ENCODE measurements at places on chromosomes 3 and 15.

- no peak for DNase-seq
Measured at GRCh38 chr3:176479248-176479647, 718.0 kb downstream of the TBL1XR1 start.

DNA sequence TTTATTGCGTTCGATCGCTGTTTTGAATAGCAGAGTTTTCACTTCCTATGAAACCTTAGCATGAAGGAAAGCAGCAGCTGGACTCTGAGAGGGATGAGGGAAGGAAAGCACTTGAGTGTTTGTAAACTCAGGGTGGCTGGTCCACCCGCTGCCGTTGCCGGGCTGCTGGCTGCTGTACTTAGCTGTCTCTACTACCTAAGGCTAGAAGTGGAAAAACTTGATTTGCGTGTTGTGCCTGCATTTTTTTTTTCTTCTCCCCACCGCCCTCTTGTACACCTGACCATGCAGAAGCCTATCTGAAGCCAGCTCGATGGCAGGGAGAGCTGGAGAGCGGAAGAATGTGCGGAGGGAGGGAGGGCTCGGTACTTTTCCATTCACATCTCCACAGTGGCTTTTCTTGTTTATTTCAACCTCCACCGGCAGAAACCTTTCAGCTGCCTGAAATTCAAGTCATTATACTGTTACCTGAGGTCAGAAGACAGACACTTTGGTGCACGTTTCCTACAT lies 4.8 kb upstream of the BCL6 start:
- DNase-seq = no peak

- no peak for DNase-seq
Measured at GRCh38 chr3:151398895-151399294, 14.3 kb upstream of the P2RY12 start.

GRCh38 chr3:17431004-17431403 lies 311.4 kb downstream of the TBC1D5 start:
- DNase-seq = no peak

DNA sequence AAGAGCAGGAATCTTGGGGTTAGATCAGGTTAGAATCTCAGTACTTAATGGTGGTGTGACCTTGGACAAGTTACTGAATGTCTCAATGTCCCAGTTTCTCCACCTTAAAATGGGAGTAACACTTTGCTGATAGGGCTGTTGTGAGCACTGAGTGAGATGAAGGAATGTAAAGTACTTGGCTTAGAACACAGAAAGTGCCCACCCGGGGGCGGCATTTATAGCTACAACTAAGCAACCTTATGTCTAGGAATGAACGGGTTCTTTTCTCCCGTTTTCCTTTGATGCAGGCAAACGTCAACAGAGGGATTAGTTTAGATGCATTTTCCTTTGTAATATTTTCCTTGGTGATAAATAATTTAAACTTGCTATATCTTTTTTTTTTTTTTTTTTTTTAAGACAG lies 176.6 kb downstream of the USP13 start:
- DNase-seq = no peak

DNA sequence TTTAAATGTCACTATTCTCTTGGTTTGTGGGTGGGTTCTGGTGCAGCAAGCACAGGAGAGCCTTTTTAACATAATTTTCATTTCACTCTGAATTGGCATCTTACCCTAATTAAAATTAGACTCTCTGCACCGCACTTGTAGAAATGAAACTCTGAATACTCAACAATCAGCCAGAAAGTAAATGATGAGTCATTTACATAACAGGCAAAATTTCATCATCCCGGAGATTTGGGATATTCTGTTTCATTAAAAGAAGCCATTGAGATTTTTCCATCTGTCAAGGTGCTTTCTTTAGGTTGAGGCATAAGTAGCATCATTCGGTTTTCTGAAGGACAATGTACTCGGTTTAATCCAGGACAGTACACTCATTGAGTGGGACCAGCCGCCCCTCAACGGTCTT lies 111.0 kb downstream of the RFTN1 start:
- no peak for DNase-seq

DNA sequence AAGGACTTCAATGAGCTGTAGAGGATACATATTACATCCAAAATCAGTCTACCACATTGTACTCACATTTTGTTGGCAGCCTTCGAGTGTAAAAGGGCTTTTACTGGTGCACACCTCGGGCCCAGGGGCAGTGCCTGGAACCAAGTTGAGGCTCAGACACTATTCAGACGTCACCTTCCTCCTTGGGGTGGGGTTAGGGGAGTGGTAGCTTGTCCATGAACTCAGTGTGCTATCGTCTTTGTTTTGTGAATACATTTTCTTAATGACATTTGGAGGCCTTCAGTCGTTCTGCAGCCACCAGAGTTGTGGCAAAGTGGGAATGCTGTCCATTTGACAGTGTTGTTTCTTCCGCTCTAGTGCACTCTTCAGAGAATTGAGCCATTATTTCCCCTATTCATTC lies 114.2 kb downstream of the PGPEP1L start:
- no peak for DNase-seq

DNA sequence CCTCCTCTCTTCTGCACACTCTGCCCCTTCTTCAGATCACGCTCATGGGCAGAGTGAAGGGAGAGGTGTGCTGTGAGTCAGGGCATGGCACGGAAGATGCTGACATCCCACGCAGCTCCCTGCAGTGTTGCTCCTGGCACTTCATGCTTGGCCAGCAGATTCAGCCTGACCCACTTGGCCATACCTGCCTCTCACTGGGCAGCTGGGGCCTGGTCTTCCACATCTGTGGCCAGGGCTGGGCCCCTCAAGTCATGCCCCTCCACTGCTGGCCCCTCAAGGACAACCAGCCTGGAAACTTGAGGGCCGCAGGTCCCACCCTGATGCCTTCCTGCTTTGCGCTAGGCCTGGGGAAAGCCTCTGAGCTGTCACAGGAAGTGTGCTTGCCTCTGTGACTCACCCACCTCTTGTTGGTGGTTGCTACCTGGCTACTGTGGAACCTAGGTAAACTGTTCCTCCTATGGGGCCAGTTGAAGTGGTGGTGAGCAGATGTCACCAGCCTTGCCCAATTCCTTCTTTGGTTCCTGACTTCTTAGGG lies 48.7 kb downstream of the BSN start:
- no peak for DNase-seq

GRCh38 chr3:11206316-11206715 lies 52.0 kb downstream of the HRH1 start:
- DNase-seq = no peak

DNA sequence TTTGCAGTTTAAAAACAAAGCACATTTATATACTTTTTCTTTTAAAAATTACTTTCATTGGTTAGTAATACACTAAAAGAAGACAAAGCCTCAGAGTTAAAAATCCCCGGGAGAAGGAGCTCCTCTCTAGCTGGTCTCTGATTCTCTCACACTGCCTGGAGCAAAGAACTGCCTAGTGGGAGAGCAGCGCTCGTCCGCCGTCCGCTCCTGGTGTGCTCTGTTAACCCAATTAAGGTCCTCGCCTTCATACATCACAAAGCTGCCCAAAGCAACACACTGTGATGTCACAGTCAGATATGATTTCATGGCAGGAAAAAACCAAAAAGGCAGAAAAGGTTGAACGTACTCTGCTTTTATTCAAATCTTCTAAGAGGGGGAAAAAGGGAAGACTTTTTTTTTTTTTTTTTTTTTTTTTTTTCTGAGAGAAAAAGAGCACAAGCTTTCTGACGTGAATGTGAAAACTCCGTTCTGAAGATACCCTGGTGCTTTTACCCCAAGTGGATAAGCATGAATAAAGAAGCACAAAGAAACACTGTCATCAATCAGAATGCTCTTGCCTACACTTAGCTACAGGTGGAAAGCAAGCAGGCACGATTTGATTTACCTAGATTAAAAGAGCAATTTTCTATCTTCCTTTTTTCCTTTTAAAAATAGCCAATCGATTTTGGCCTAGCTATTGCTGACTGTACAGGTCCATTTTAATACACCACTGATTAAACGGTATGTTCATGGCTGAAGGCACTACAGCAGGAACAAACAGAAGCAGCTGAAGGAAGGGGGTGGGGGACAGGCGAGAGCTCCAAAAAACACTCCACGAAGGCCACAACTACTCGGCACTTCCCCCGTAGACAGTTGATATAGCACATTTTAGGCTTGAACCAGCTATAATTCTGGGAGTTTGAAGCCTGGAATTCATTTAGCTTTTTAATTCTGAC lies 115.2 kb downstream of the TIGIT start:
- DNase-seq = peak; percentile 83

- no peak for DNase-seq
Measured at GRCh38 chr15:58734859-58735258, 14.6 kb downstream of the ADAM10 start.

- DNase-seq = no peak
Measured at GRCh38 chr15:85120351-85121113, 138.9 kb downstream of the PDE8A start.

DNA sequence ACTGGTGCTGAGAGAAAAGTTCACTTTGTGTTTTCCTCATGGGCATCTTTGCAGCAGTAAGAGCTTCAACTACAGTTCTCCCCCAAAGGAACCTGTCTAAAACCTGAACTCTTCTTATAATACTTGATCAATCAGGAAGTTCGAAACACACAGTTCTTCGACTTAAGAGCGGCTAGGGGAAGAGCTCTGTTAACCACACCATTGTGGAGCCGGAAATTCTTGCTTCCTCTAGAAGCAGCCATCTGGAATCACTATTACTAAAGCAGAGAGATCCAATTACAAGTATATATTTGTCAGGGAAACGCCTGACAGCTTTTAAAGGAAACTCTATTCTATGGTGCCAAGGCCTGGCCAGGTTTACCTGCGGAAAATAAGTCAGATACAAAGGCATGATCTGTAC lies 337.3 kb upstream of the CBLB start:
- DNase-seq = no peak

DNA sequence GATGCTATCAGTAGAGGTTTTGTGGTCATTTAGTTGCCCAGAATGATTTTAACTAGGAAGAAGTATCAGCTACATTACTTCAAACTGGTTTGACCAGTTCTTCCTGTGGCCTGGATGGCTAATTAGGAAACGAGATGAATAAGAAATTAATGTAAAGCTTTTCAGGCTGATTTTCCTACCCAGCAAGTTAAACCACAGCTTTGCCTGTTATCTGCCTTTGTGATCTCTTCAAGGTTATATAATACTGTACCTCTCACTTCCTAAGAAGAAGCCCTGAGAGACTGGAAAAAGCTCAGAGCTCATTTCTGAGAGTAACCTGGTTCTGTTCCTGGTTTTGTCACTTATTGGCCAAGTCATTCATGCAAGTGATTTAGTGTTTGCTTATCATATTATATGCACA lies 782.2 kb upstream of the GOLIM4 start:
- no peak for DNase-seq

DNA sequence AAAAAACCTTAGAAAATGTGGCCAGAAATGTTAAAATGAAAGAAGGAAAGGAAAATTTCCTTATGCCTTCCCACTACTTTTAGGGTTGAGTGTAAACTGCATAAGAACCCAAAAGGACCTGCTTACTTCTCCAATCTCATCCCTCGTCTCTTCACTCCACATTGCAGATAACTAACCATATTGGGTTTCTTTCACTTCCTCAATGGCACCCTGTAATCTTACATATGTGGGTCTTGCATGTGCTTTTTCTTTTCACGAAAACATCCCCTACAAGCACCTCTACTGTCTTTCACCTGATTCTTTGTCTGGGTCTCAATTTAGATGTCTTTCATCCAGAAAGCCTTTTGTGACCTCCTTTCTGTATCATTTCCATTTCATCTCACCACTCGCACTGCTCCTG lies 23.1 kb downstream of the EOMES start:
- DNase-seq = no peak

DNA sequence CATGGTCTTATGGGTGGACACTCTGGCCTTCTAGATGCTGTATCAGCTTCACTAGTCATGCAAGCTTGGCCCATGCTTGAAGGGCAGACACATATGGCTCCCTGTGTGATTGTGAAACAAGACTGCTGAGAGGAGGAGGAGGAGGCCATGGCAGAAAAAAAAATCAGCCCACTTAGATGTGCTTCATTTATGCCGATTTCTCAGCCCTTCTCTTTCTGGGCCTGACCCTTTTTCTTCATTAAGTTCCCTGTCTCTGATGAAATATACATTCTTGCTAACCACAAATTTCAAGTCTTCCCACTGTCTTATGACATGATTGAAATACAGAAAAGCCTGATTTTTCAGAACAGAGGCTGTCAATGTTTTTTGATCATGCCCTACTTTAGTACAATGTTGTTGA lies 213.0 kb upstream of the FEZF2 start:
- DNase-seq = no peak

DNA sequence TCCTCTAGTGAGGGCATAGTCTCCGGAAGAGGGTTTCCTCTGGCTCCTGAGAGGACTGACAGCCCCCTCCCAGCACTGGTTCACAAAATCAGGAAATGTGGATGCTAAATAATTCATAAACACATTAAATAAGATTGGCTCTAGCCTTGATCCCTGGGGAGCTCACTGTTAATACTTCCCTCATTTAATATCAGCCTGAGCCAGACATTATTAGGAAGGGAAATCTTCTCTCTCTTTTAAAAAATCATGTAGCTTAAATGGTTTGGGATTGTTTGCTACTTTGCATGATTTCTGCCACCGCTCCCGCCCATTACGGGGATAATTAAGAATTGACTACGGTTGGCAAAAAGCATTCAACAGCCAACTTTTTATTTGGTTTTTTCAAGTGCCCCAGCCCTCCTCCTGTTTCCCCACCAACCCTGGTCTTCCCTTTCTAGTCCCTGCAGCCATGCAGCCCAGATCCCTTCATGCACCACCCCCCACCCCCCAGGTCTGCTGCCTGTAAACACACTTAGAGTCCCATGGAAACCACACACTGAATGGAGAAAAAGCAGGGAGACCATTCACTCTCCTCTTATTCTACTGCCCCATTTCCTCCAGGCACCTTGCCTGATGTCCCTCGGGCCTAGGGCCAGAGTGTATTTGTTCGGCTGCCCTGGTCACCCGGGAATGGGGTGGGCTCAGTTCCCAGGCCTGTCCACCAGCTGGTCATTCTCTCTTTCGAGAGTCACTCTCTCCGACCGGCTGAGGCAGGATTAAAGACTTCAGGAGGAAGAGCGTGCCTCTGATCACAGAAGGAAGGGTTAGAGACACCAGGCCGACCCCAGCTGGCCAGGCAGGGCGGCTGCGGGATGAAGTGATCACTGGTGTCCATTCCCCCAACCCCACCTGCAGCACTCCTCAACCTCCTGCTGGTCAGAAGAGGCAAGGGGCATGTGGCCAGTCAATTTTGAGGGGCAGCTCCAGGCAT lies 45.1 kb downstream of the SEMA5B start:
- peak; percentile 64 for DNase-seq

DNA sequence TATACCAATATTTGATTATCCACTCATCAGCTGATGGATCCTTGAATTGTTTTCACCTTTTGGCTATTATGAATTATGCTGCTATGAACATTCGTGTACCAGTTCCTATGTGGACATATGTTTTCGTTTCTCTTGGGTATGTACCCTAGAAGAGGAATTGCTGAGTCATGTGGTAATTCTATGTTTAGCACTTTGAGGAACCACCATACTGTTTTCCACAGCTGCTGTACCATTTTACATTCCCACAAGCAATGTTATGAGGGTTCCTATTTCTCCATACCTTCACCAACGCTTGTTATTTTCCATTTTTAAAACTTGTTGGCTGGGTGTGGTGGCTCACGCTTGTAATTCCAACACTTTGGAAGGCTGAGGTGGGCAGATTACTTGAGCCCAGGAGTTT lies 62.9 kb downstream of the RPLP1 start:
- no peak for DNase-seq
